Stimulated activated CD4-positive, alpha-beta T cell treated with anti-CD3 and anti-CD28 coated beads, Interleukin-15, amount 100 ng/mL, for 48 hours (primary cell): ENCODE measurements at places on chromosomes 7 and 10.

- DNase-seq, result no peak
Measured at GRCh38 chr10:93849593-93849992, 44.2 kb upstream of the SLC35G1 start.

- no peak for DNase-seq
Measured at GRCh38 chr7:50422858-50423257, 27.3 kb downstream of the FIGNL1 start.

DNA sequence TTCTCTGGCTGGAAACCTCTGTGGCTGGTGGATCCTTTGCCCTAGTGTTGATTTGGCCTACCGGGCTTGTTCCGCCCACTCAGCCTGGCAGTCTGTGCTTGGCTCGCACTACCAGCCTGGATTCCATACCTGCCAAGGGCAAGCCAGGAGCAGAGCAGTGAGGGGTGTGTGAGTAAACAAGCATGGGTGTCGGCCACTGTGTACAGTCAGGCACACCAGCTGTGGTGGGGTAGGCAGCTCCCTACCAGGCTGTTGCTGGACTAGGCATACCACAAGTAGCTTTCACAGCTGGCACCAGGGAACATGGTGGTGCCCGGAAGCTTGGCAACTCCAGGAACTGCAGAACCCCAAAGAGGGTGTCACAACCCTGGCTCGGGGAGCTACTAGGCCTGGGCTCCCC lies 942.9 kb upstream of the LRRN3 start:
- no peak for DNase-seq

DNA sequence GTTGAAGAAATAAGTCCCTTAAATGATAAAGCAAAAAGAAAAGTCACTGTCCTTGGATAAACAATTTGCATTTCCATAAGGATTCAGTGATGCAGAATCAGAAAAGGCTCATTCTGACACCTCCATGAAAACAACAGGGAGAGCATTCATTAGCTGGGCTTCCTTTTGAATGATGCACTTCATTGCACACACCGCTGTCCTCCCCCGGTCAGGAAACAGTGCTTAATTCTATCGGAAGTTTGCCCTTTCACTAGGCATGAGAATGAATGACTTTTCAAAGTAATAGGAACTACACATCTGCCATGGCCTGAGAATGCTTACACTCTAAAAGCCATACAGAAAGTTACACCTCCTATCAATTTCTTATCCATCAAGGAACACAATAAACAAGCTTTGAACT lies 4.2 kb downstream of the PCDH15 start:
- no peak for DNase-seq

DNA sequence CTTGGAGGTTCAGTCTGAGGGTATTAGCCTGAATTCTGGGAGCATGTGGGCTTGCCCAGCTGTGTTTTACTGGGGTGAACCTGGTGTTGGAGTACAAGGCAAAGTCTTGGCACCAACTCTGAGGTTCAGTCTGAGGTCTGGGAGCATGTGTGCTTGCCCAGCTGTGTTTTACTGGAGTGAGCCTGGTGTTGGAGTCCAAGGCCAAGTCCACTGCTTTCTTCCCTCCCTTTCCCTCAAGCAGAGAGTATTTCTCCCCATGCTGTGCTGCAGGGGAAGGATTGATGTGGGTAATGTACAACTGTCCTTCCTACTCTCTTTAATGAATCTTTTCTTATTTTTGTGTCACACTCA lies 236.1 kb downstream of the NXPH1 start:
- no peak for DNase-seq

GRCh38 chr10:119379466-119380071 lies 162.9 kb downstream of the RGS10 start:
- no peak for DNase-seq

- DNase-seq, result no peak
Measured at GRCh38 chr7:10579561-10579960, 394.1 kb upstream of the PHF14 start.

GRCh38 chr7:138661069-138661635 lies 40.0 kb downstream of the SVOPL start:
- DNase-seq, result no peak

GRCh38 chr7:128236924-128237586 lies 4.0 kb upstream of the LEP start:
- DNase-seq, result no peak

- DNase-seq, result no peak
Measured at GRCh38 chr10:29502351-29502750, 132.4 kb downstream of the SVIL start.

DNA sequence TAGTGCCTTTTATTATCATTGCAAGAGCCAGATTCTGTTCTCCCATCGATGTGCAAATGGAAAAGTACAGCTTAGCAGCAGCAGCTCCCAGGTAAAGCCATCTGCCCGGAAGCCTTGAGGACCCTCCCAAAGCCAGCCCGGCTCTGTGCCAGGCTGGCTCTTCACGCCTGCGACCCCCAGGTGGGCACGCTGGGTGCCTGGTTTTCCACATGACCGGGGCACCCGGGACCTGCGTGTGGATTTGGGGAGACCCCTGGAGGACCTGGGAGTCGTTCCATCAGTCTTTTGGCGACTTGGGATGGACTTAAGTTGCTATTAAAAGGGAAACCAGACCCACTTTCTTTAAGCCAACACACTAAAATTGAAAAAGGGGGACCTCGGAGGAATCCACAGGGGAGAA lies 196.5 kb downstream of the ZNF438 start:
- no peak for DNase-seq

GRCh38 chr10:97534746-97535367 lies 36.1 kb downstream of the UBTD1 start:
- peak; percentile 10 for DNase-seq

DNA sequence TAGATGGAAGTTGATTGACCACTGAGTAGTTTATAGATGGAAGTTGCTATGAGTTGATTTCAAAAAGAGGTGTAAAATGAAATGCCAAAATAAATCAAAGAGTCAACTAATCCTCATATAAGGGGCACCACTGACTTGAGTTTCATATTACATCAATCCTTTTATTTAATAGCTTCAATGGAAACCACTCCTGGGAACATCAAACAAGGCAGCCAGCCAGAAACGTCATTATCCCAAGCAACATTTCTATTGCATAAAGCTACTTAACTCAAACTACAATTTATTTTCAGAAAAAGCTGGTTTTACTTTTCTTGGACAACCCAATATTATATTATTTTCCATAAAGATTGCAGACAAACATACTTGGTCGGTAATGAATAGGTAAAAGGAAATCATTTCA lies 162.1 kb downstream of the TSPAN12 start:
- no peak for DNase-seq

GRCh38 chr10:90923111-90923731 lies 2.3 kb upstream of the ANKRD1 start:
- no peak for DNase-seq

DNA sequence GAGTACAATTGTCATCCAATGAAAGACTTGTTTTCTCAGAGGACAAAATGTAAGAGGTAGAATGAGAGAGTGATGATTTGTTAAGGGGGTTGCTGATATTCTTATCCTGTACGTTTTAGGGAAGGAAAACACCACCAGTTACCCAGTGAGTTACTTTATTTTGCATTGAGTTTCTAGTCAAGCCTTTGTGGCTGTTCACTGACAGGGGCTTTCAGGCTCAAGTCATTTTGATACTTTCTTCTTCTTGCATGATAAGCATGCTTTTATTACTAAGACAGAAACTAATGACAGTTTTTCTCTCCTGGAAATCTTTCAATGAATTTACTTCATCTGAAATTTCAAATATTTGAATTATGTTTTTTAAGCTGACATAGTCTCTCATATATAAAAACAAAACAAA lies 710.2 kb upstream of the POM121L12 start:
- no peak for DNase-seq

DNA sequence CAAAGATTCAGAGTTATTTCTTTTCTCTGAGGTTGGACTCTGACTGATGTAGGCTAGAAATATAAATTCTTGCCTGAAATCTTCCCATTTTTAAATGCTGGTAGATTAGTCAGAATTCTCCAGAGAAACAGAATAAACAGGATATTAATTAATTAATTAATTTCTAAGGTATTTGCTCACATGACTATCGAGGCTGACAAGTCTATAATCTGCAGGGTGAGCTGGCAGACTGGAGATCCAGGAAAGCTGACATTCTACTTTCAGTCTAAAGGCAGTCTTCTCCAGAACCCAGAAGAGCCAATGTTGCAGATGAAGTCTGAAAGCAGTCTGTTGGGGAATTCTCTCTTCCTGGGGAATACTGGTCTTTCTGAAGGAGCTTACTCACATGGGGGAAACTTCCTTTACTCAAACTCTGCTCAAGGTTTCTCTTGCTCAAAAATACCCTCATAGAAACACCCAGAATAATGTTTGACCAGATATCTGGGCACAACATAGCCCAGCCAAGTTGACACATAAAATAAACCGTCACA lies 189.7 kb downstream of the KIF20B start:
- no peak for DNase-seq

GRCh38 chr10:26815500-26815899 lies 45.3 kb downstream of the ABI1 start:
- DNase-seq, result no peak

GRCh38 chr7:88347517-88347916 lies 40.8 kb upstream of the STEAP4 start:
- DNase-seq, result no peak

GRCh38 chr7:73555411-73555982 lies 2.0 kb downstream of the BCL7B start:
- DNase-seq, result no peak

DNA sequence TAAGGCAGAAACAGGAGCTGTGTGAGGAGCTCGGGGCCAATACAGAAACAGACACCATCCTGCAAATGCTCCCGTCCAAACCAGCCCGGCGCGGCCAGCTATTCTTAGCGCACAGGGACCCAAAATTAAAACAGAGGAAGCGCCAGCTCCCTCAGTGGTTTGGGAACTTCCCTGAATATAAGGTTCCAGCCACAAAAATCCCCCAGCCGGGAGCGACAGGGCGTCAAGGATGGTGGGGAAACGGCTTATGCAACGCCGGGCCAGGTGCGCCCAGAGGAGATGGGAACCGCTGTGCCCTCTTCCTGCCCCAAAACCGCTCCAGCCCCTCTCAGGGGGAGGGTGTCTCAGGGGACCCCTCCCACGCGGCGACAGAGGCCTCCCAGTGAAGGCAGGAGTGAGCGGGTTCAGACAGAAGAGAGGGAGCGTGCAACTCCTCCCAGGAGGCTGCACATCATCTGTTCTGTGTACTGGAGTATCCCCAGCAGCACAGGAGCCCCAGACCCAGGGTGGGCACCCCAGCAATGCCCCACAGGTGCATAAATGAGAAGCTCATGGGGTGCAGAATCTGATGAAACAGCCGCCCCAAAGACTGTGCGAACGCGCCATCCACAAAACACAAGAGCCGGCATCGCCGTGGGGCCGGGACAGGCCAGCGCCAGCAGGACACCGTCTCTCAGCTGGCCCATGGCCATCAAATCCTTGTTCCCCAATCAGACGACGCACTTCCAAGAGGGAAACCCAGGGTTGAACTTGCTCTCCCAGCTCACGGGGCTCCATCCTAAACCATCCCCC lies 73.9 kb upstream of the PDGFA start:
- DNase-seq, result no peak

DNA sequence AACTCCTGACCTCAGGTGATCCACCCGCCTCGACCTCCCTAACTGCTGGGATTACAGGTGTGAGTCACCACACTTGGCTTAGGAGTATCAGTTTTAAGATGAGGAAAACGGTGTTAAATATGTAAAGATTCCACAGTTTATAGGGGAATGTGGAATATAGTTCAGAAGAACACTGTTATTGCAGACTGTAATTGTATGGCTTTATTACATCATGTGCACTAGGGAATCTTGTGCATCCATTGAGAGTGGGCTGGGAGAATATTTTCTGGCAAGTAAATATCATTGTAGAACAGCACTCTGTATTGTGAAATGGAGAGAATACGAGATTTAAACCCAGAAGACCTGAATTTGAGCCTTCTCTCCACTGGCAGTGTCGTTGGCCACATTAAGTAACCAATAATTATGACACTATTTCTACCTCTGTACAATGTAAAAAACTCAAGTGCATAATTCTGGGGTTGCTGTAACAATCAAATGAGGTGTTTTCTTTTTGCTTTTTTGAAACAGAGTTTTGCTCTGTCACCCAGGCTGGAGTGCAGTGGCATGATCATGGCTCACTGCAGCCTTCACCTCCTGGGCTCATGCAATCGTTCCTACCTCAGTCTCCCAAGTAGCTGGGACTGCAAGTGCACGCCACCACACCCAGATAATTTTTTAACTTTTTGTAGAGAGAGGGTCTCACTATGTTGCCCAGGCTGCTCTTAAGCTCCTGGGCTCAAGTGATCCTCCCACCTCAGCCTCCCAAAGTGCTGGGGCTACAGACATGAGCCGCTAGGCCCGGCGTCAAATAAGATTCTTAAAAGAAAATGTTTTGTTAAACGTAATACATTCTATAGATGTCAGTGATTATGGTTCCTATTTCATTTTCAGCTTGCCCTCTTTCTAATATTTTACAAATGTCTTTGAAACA lies 12.0 kb upstream of the PARD3 start:
- DNase-seq, result no peak

- DNase-seq, result no peak
Measured at GRCh38 chr10:7329219-7329618, 81.6 kb downstream of the SFMBT2 start.

- DNase-seq, result no peak
Measured at GRCh38 chr10:19046679-19047078, 1.9 kb upstream of the MALRD1 start.

DNA sequence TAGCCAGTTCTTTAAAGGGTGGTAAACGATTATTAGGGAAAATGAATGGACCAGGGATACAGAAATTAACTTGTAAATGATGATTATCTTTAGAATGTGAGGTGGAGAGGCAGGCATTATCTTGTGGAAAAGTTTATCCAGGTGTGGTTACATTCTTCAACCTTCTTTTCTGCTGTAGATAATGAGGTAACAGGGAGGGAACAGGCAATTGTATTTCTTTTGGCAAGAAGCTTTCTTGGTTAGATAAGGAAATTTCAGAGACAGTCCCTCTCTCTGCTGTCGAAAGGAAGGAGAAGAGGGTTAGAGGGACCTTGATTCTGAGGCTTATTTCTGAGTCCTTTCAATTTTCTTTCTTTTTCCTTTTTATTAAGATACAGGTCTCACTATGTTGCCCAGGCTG lies 32.1 kb downstream of the MRPL32 start:
- no peak for DNase-seq

GRCh38 chr7:2198760-2199159 lies 34.0 kb downstream of the MAD1L1 start:
- DNase-seq, result no peak

- no peak for DNase-seq
Measured at GRCh38 chr7:113198226-113198625, 79.9 kb upstream of the SMIM30 start.

DNA sequence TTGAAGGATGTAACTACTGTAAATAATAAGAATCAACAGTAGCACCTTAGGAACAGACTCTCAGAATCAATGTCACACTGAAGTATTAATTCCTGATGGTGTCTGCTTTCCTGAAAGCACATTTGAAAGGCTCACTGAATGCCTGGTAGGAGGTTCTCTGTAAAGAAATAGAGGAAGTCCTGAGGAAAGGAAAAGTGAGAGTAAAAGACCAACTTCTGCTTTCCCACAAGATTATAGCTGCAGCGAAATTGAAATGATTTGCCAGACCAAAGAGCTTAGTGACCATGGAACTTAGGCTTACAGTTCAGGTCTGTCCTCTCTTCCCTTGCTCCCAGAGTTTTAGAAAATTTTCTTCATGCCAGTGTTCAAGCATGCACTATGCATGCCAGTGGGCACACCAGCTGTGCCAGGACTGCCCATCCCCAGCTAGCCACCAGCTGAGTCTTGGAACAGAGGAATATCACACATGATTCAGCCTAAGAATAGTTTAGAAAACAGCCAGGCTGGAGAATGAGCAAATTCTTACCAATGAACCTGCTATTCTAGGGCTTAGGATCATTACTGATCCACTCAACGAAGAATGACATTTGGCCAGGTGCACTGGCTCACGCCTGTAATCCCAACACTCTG lies 123.2 kb downstream of the HERPUD2 start:
- DNase-seq, result no peak

GRCh38 chr7:39293056-39293823 lies 273.0 kb upstream of the YAE1 start:
- DNase-seq, result no peak
